ENCODE measurements at places on chromosomes 11 and 22.

DNA sequence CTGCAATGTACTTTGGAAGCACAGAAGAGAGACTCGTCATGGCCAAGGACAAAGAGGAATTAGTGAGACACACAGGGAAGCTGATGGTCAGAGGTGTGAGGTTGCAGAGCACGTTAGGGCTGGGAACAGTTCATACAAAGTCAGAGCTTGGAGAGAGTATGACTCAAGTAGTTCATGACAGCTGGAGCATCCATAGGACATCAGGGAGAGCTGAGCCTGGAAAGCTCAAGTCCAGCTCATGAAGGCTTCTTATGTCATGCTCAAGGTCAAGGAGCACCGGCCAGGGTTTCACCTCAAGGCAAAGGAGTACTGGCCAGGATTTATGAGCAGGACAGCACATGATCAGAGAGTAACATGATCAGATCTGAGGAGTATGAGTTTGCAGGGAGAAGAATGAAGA, 64.6 kb upstream of the CHST1 start:
- no peak for DNase-seq

DNA sequence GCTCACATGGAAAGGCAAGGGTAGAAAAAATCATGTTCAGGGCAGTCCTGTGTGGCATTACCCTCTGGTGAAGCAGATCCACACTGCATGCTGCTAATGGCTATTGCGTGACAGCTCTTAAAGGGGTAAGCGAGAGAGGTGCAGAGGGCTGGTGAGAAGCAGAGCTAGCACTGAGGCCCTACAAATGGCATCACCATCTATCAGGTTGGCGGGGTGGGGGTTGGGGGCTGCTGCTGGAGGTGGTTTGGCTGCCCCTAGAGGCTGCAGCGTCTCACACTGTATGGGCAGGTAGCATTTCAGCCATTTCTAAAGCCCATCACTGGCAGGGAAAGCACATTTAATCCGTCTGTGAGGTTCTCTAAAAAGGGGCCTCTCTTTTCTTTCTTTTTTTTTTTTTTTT, 16.9 kb upstream of the TMA7B start:
- DNase-seq = no peak

DNA sequence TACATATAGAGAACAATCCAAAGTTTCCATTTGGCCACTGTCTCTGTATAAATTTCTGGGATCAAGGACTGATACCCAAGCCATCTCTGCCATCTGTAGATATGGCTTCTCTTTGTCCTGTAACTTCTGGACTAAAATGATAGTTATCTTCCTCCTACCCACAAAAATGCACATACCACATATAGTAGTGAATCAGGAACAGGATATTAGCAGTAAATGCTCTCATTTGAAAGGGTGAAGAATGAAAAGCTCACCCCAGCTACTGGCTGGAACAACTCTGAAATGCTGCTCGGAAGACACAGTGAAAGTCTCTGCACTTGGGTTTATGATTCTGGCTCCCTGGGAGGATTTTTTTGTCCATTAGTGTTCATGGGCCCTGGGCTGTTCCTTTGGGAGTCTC, 856.4 kb upstream of the LRRC4C start:
- no peak for DNase-seq

DNA sequence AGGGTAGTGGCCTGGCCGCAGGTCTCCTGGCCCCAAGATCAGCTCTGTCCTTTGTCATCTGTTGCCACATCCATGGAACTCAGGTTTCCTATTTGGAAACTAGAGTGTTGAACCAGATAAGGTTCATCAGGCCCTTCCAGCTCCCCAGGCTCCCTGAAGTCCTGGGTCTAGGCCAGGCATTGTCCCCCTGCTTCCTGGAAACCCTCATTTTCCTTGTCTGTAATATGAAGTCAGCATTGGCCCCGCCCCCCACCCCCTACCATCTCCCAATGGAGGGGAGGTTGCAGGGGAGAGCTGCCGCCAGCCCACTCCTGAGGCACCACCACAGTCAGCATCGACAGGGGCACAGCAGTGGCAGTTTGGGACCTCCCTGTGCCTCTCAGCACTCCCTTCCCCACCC, 9.0 kb upstream of the MS4A10 start:
- no peak for DNase-seq

DNA sequence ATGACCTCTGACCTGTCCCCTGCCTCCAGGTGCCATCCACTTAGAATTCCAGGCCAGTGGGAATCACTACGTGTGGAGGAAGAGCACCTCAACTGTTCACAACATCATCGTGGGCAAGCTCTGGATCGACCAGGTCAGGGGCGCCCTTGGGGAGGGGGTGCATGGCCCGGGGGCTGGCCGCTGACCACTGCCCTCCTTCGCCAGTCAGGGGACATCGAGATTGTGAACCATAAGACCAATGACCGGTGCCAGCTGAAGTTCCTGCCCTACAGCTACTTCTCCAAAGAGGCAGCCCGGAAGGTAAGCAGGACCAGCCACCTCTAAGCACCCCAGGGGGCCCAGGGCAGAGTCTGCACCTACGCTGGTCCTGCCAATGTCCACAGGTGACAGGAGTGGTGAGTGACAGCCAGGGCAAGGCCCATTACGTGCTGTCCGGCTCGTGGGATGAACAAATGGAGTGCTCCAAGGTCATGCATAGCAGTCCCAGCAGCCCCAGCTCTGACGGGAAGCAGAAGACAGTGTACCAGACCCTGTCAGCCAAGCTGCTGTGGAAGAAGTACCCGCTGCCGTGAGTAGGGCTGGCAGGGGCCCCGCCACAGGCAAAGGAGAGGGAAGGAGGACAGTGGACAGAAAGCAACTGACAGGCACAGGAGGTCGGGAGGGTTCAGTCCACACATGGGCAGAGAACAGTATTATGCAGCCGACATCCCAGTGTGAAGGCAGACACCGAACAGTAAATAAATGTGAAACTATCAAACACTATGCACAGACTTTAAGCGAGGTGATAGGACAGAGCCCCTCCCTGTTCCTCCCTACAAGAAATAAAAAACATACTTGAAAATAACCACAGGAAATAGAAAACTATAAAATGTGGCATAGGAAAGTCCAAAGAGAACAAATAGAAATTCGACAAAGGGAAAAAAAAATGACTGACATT, 74.9 kb downstream of the MORC2 start:
- DNase-seq = no peak

DNA sequence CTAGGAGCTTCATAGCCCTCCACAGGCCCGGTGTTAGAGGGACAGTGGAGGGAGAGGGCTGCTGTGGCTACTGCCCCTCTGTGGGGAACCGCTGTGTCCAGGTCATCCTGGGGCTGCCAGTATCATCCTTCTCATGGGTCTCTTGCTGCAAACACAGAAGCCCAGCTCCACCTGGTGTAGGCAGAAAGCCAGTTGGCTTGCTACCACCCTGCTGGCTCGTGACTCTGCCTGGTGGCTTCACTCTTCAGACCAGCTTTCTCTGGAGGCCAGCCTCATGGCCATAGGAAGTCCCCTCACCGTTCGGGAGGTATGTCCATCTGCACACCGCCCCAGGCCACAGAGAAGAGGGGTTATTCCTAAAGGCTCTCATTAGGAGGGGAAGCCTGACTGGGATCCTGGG, 19.4 kb upstream of the SUSD2 start:
- DNase-seq = no peak

DNA sequence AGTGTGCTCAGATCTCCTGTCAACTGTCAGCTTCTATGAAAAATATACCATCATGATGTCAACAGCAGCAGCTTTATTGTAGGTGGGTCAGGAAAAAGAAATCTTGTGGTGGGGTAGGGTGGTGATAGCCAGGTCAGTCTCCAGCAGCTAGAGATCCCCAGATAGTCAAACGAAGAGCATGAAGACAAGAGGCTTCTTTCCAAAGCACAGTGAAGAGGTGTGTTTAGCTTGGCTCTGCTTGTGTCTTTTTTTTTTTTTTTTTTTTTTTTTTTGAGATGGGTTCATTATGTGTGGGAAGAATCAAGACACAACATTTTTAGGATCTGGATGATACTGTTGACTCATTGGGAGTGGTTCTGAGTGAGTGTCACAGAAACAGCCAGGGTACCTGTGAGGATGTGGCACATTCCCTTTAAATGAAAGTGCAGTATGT, 1075.5 kb downstream of the NTM start:
- DNase-seq = no peak

DNA sequence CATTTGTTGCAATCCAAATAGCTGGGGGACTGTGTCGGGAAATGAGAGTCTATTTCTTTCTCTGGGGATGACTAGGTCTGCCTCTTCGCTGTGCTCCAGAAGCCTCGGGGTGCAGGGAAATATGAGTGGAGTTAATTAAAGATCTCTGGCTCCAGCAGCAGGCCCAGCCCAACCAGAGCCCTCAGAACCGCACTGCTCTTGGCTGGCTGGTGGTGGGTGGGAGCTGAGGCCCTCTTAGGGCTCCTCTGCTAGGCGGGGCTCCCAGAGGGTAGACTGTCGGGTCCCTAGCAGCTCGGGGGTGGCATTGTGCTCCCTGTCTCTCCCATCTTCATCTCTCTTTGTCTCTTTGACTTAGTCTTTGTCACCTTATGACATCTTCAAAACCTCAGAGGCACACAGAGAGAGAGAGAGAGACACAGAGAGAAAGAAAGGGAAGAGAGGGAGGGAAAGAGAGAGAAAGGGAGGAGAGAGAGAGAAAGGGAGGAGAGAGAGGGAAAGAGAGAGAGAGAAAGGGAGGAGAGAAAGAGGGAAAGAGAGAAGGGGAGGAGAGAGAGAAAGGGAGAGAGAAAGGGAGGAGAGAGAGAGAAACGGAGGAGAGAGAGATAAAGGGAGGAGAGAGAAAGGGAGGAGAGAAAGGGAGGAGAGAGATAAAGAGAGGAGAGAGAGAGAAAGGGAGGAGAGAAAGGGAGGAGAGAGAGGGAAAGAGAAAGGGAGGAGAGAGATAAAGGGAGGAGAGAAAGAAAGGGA, 20.2 kb downstream of the MPPED1 start:
- no peak for DNase-seq

GRCh38 chr22:41036924-41037323, 55.5 kb upstream of the EP300 start:
- DNase-seq = no peak

Data from activated CD4-positive, alpha-beta T cell treated with anti-CD3 and anti-CD28 coated beads for 24 hours (primary cell).